Diencephalon (tissue), 1 donor: ENCODE measurements at places on chromosomes 2 and 18. TPM values are rescaled to one million over a fixed set of nuclear protein-coding genes. Genes with fewer than 3 reads are reported as not detected.

Gene AGAP1
- 63.7 TPM for total RNA-seq

Gene ASAP2
- total RNA-seq = 51.7 TPM

Gene MYL1
- not detected for total RNA-seq

Gene NOSTRIN
- total RNA-seq = 6.0 TPM

Gene NCKAP1
- 217 TPM for total RNA-seq

Gene CDK5R2
- total RNA-seq = 13.4 TPM

Gene DNAJC5G
- 0.23 TPM for total RNA-seq

Gene DPP4
- 0.46 TPM for total RNA-seq

Gene REG3A
- not detected for total RNA-seq

Gene ZNF2
- total RNA-seq = 8.8 TPM

Gene IGFBP2
- total RNA-seq = 98.7 TPM

Gene UGGT1
- 46.8 TPM for total RNA-seq

Gene OSBPL6
- total RNA-seq = 14.1 TPM

Gene SKOR2
- 0.23 TPM for total RNA-seq

Gene SOCS6
- 48.2 TPM for total RNA-seq
